ENCODE measurements at places on chromosomes 6 and 20.

DNA sequence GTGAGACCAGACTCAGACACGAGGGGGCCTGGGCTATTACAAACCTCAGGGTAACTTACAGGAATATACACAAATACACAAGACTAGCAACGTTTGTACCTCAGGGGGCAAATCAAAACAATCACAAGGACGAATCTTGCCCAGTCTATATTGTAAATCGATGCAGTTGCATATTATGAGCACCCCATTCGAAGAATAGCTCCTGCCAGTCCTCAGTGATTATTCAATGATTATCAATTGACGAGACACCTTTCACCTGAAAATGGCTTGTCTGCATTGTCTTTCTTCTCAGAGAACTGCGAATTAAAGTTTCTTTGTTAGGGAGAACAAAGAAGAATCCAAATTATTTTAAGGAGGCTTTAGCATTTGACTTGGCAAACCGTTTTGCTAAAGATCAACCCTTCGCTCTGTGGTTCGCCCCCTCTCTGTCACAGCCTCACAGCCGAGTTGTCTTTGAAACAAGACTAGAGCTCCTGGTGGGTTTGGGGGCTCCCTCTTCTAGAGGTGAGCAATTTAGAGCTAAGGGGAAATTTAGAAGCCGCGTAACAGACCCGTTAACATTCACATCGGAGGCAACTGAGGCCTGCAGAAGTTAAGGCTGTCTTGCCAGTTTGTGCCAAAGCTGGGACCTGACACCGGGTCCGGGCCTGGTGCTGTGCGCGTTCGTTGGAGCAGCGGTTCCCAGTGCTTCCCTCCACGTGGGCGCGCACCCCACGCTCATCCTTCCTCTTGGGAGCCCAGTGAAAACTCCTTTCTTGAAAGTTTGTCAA is 24.9 kb upstream of the MAP3K7 start:
- DNase-seq, result no peak

DNA sequence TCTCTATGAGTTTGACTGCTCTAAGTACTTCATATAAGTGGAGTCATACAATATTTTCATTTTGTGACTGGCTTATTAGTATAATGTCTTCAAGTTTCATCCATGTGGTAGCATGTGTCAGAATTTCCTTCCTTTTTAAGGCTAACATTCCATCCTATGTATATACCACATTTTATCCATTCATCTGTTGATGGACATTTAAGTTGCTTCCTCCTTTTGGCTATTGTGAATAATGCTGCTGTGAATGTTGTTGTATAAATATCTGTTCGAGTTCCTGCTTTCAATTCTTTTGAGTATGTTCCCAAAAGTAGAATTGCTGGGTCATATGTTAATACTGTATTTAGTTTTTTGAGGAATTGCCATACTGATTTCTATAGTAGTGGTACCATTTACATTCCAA is 79.5 kb downstream of the PTPRA start:
- DNase-seq, result peak; percentile 15

DNA sequence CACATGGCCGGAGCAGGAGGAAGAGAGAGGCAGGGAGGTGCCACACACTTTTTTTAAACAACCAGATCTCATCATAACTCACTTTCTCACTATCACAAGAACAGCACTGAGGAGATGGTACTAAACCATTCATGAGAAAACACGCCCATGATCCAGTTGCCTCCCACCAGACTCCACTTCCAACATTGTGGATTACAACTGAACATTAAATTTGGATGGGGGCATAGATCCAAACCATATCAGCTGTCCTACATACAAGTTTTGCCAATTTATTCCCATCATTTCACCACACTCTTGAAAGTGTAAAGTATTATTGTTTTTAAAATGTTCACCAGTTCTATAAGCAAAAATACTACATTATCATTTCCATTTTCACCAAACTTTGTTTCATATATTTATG is 33.9 kb upstream of the VGLL2 start:
- DNase-seq, result no peak

DNA sequence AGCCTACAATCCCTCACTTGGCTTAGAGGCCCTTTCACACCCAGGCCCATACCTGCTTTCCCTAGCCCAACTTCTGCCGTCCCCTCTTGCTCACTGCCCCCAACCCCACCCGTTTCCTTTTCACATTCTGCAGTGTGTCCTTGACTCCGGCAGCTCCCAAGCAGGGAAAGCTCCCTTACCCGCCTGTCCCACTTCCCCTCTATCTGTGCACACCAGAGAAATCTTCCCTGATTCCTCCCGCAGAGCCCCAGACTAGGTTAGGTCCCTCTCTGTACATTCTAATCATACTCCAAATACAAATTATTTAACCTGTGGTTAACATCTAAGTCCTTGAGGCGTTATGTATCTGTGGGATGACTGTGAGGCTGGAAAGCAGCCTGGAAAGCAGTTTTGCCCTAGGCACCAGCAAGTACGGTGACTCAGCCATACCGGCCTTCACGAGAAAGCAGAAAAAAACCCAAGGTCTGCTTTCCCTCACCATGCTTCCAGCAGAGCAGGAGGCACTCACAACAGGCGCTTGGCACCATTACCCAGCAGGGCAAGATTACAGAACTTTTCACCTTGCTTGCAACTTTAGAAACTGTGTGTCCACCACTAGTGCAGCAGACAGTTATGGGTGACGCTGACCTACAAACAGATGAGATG is 22.3 kb downstream of the ELOVL5 start:
- DNase-seq, result no peak

- no peak for DNase-seq
Measured at GRCh38 chr20:58497076-58497641, 18.0 kb downstream of the APCDD1L start.

DNA sequence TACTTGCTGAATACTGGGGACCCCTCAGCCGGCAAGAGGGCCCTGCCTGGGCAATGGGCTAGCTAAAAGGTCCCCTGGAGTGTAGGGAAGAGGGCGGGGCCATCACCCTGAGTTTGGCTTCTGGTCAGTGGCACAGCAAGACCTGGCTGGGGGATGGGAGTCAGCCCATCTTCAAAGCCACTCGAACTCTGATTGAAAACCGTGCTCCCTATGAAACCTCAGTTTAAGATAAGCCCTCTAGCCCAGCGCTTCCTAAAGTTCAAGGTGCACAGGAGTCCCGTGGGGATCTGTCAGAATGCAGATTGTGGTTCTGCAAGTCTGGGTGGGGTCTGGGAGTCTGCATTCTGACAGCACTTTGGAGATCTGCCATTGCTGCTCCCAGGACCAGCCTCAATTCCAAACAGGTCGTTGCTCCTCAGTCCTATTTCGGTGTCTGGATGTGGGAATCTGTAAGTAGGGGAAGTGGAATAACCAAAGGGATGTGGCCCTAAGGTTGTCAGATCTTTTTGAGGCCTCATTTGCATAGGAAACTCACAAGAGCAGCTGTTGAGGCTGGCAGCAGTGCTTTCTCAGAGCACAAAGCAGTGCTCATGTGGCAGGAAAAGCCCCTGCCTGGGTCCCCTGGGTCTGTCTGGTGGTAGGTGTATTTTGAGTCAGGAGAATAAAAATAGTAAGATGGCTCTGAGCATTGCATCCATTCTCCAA is 85.3 kb upstream of the SCP2D1 start:
- no peak for DNase-seq

DNA sequence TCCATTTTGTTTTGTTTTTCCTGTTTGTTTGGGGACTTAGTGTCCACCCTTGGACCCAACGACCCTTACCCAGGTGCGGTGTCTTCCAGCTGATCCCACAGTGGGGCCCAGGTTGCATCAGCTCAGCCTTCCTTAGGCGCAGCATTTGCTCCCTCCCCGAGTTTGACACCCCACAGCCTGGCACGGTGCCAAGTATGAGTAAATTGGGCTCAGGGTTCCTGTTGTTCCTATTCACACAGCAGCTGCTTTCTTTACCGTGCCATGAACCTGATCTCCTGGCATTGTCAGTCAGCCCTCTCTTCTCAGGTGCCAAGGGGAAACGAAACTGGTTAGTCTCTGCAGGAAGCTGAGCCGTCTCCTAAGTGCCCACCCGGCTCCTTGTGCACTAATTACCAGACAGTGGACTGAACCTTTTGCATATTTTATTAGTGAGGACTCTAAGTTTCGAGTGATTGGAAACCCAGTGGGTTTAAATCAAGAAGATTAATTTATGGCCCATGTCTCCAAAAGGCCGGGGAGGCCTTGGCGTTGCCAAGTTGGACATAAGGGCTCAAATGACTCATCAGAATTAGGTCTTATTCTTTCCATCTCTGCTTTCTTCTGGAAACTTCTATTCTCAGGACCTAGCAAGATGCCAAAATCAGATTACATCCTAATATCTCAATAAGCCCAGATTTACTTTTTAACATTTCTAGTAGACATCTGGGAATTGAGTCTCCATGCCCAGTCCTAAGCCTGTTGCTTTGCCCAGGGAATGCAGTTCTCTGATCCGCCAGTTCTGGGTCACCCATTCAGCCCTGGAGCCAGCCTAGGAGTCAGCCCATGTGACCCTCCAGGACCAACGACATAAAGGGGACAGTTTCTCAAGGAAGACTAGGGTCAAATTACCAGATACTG is 68.8 kb downstream of the TSHZ2 start:
- DNase-seq, result no peak

DNA sequence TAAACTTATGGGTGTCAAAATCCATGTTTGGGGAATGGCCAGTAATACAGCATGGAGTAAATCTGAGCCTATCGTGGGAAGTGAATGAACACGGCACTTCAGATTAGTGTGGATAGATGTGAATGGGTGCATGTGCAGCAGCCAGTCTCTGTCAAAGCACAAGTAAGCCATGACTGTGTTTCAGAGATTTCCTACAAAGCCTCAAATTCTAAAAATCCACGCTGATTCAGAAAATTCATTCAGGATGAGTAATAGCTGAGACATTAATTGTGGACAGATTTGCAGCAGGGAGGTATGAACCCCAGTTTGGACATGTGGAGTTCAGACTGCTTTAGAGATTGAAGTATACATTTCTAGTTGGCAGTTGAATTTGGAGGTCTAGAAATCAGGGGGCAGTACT is 115.1 kb downstream of the QKI start:
- no peak for DNase-seq

GRCh38 chr6:83985308-83985713 is 48.3 kb upstream of the MRAP2 start:
- DNase-seq, result no peak

- DNase-seq, result no peak
Measured at GRCh38 chr6:44309092-44309491, 4.1 kb downstream of the AARS2 start.

All from GF-D8 (cell line).